GM12878 (cell line): ENCODE measurements at places on chromosomes 5 and 9. TPM values are rescaled to one million over a fixed set of nuclear protein-coding genes. Genes with fewer than 3 reads are reported as not detected.

DNA sequence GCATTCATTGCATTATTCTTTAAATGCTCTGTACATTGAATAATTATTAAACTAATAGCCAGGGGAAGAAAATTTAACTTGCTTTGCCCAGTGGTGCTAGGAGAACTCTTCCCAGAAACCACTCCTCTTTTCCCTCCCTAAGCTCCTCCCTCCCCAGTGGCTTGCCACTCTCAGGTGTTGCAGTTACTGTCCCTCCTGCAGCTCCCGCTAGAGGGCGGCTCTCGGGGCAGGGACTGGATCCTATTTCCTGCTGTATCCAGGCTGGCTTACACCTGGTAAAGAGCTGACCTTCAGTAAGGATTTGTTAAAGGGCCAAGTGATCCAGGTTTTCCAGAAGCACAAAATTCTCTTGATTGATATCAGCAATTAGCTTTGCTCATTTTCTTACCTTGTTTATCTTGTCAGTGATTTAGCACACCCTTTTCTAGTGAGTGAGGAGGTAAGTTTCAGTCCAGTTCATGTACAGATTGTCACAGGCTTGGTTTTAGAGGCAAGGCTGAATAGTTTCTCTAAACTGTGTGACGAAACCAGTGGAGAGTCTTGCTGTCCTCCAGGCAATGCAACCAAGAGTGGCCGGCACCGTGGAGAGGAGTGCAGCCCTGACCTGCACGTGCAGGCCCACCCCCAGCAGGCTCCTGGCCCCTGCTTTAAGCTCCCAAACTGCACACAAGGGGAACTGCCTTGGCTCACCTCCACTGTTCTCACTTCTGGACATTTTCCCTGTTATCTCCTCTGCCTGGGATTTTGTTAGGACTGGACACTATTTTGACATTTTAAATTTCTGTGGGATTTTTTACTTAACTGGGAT lies 423.8 kb downstream of the SPOCK1 start:
- no peaks in the 10 kb centered on the region for H3K36me3 ChIP-seq
- H3K27ac ChIP-seq, result no peak overlapping the region
- H3K4me1 ChIP-seq, result no peaks in the 10 kb centered on the region
- DNase-seq, result no peak
- H3K27me3 ChIP-seq, result no peaks in the 10 kb centered on the region; the same call in 1 of the 2 replicates

TAF11L13 gene
- not detected in 2 replicates for total RNA-seq

POU4F3 gene
- 0.08 TPM in 1 of 2 replicates, not detected in the other for total RNA-seq

GRCh38 chr5:125115195-125115525 lies 368.7 kb upstream of the ZNF608 start:
- no peak overlapping the region for H3K27ac ChIP-seq
- no peak overlapping the region for H3K4me3 ChIP-seq
- H3K36me3 ChIP-seq, result no peaks in the 10 kb centered on the region
- DNase-seq, result no peak
- no peaks in the 10 kb centered on the region for H3K4me1 ChIP-seq
- H3K27me3 ChIP-seq, result no peaks in the 10 kb centered on the region

DNA sequence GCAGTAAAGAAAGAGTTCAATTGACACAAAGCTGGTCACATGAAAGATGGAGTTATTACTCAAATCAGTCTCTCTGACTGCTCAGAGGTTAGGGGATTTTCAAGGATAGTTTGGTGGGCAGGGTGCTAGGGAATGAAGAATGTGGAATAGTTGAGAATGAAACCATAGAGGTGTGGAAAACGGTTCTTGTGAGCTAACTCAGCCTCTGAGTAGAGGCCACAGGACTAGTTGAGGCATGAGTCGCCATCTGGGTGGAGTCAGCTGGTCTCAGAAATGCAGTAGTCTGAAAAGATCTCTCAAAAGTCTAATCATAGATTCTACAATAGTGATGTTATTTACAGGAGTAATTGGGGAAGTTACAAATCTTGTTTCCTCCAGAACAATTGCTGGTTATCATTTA lies 178.9 kb upstream of the SPEF2 start:
- no peaks in the 10 kb centered on the region for H3K4me1 ChIP-seq
- no peak overlapping the region for H3K4me3 ChIP-seq
- H3K27me3 ChIP-seq, result no peaks in the 10 kb centered on the region
- H3K36me3 ChIP-seq, result no peaks in the 10 kb centered on the region

GRCh38 chr9:129939431-129939830 lies 103.6 kb downstream of the FNBP1 start:
- DNase-seq, result no peak
- no peaks in the 10 kb centered on the region for H3K27me3 ChIP-seq
- H3K4me1 ChIP-seq, result peaks cover 24% of the 10 kb centered on the region
- peaks cover 45% of the 10 kb centered on the region for H3K36me3 ChIP-seq

- no peak for DNase-seq
- H3K4me1 ChIP-seq, result peaks cover 15% of the 10 kb centered on the region; the same call in 1 of the 2 replicates
- H3K4me3 ChIP-seq, result no peak overlapping the region
- H3K27me3 ChIP-seq, result no peaks in the 10 kb centered on the region
These were observed 30.5 kb upstream of the IL13 start for GRCh38 chr5:132627470-132627869.

DNA sequence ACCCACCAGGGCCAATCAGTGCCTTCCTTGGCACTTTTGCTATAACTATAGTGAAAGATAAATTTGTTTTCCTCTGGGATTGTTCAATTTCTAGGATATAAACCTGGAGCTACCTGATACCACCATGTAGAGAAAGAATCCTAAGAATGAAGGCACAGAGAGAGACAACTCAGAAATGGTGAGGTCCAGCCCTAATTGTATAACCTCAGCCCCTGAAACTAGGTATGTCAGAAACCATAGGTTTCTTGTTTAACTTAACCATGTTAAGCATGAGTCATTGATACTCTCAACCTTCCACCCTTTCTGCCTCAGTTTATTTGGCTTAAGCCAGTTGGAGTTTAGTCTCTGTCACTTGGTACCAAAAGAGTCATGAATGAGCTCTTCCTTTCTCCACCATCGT lies 4.6 kb upstream of the SPZ1 start:
- DNase-seq, result no peak
- H3K36me3 ChIP-seq, result no peaks in the 10 kb centered on the region
- H3K27ac ChIP-seq, result no peak overlapping the region

- no peaks in the 10 kb centered on the region for H3K36me3 ChIP-seq
- no peaks in the 10 kb centered on the region for H3K27me3 ChIP-seq
- H3K4me3 ChIP-seq, result no peak overlapping the region
- no peak for DNase-seq
- no peak overlapping the region for H3K27ac ChIP-seq
These were observed 61.9 kb upstream of the ITGA1 start for GRCh38 chr5:52725808-52726207.

- H3K27ac ChIP-seq, result no peak overlapping the region
- no peaks in the 10 kb centered on the region for H3K4me1 ChIP-seq
- H3K27me3 ChIP-seq, result no peaks in the 10 kb centered on the region
- H3K36me3 ChIP-seq, result no peaks in the 10 kb centered on the region
- no peak for DNase-seq
- H3K4me3 ChIP-seq, result no peak overlapping the region
These were observed 38.4 kb downstream of the AGTPBP1 start for GRCh38 chr9:85703398-85703797.

GAS1 gene
- total RNA-seq, result not detected in 2 replicates

GRM6 gene
- total RNA-seq, result not detected in 2 replicates

PCDHB2 gene
- 0.13 TPM in 1 of 2 replicates, not detected in the other for total RNA-seq

PGM5 gene
- 0.19 and 0.28 TPM in 2 replicates for total RNA-seq

DNA sequence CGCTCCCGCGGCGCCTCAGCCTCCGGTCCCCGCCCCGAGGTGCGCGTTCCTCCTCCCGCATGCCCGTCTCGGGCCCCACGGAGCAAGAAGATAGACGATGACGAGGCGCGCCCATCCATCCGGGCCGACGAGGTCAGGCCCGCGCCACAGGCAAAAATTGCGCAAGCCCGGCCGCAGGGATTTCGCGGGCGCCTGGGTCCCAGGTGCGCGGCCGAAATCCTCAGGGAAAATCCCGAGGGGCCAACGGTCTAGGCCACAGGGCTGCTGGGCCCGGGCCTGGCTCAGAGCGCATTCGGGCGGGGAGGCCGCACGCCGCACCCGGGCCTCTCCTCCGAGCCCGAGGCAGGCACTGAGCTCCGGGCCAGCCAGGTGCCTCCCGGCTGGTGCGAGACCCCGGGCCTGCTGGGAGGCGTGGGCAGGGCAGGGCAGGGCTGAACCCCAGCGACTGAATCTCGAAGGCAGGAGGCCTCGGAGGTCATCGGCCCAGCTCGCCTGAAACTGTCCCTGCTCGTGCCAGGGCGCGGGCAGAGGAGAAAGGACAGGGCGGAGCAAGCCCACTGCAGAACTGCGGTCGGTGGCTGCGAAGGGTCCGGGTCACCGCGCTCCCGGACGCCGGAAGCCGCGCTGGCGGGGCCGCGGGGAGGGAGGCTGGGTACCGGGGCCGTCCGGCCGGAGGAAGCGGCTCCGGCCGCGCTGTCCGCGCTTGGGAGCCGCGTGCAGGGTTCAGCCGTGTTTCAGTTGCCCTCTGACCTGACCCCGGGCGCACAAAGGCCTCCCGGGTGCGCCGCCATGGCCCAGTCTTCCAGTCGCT lies 66.8 kb downstream of the FOXD1 start:
- peaks cover 14% of the 10 kb centered on the region for H3K27me3 ChIP-seq
- DNase-seq, result no peak
- H3K36me3 ChIP-seq, result no peaks in the 10 kb centered on the region
- no peak overlapping the region for H3K4me3 ChIP-seq
- no peak overlapping the region for H3K27ac ChIP-seq

MLANA gene
- not detected in 2 replicates for total RNA-seq

- H3K27ac ChIP-seq, result no peak overlapping the region
- no peak for DNase-seq
- no peaks in the 10 kb centered on the region; the same call in 1 of the 2 replicates for H3K27me3 ChIP-seq
- no peaks in the 10 kb centered on the region for H3K4me1 ChIP-seq
- H3K36me3 ChIP-seq, result no peaks in the 10 kb centered on the region
These were observed 229.7 kb downstream of the MELK start for GRCh38 chr9:36802201-36802920.

DNA sequence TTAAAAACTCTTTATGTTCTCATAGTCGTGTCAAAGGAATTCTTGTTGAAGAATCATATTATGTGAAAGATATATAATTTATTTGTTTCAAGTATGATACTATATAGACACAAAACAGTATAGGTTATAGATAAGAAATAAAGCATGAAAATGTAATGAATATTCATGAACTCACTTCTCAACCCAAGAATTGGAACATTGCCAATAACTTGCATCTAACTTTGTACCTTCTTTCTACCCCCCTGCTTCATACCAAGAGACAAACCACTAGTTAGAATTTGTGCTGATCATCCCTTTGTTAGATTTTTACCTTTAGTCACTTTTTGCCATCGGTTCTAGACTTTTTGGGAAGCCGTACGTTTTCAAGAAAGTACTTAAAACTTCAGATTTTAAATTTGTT lies 32.6 kb downstream of the HSD17B4 start:
- no peaks in the 10 kb centered on the region for H3K36me3 ChIP-seq
- no peaks in the 10 kb centered on the region for H3K27me3 ChIP-seq
- no peak for DNase-seq
- H3K4me3 ChIP-seq, result no peak overlapping the region
- H3K27ac ChIP-seq, result no peak overlapping the region
- no peaks in the 10 kb centered on the region for H3K4me1 ChIP-seq

DNA sequence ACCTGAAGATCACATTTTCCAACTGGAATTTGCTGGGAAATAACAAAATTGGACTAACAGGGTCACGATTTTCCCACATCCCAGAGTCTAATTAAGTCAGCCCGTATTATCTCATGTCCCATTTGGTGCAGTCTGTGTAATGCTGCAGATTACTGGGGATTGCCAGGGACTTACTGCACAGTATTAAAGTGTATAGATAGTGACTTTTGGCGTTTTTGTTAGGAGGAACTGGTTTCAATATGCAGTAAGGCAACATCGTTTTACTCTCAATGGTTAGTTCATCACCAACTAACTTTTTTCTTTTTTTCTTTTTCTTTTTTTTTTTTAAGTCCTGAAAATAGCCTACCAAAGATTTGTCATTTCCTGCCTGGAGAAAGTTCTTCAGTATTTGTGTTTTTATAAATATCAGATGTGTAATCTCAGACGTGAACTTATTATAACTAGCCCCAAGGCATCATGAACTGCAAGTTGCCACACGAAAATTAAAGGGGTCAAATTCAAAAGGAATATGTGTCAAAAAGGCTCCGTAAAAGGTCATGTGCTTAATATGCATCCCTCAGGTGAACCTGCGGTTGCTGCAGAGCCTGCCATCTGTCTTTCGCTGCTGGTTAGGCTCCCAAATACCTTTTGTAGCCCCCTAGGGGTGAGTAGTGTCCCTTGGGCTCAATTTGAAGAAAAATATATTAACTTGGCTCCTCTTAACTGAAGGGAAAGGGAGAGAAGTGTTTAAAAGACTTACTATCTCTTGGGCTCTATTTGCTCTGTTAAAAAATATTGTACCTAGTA lies 176.7 kb upstream of the ADAMTSL1 start:
- H3K27ac ChIP-seq, result no peak overlapping the region
- DNase-seq, result no peak
- H3K4me3 ChIP-seq, result no peak overlapping the region

- peak overlapping the region; percentile 49 for H3K27ac ChIP-seq
- H3K4me1 ChIP-seq, result peaks cover 10% of the 10 kb centered on the region
- peak overlapping the region; percentile 34; the same call in 1 of the 2 replicates for H3K4me3 ChIP-seq
These were observed 501.5 kb downstream of the DMAC1 start for GRCh38 chr9:7298123-7298522.

FOXD4L6 gene
- total RNA-seq, result not detected in 2 replicates

GRCh38 chr5:31378136-31378535 lies 153.8 kb downstream of the DROSHA start:
- no peaks in the 10 kb centered on the region for H3K36me3 ChIP-seq
- H3K27ac ChIP-seq, result no peak overlapping the region
- DNase-seq, result no peak
- no peak overlapping the region for H3K4me3 ChIP-seq
- H3K4me1 ChIP-seq, result peaks cover 11% of the 10 kb centered on the region
- no peaks in the 10 kb centered on the region for H3K27me3 ChIP-seq

DNA sequence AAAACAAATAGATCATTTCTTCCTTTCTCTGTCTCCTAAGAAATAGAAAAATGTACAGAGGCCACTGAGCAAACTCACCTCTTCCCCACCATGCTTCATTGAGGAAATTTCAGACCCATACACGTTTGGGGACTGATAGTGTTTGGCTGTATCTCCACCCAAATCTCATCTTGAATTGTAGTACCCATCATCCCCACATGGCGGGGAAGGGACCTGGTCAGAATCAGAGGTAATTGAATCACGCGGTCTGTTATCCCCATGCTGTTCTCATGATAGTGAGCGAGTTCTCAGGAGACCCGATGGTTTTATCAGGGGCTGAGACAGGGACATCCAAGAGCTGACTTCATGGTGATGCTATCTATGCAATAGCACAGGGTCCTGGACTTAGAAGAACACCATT lies 1655.8 kb downstream of the MAT2B start:
- H3K4me1 ChIP-seq, result no peaks in the 10 kb centered on the region
- no peaks in the 10 kb centered on the region for H3K27me3 ChIP-seq
- no peak for DNase-seq
- no peak overlapping the region for H3K4me3 ChIP-seq
- no peak overlapping the region for H3K27ac ChIP-seq

LCN1 gene
- total RNA-seq, result not detected in 2 replicates

GRCh38 chr5:89241186-89241585 lies 358.2 kb upstream of the MEF2C start:
- no peak for DNase-seq
- no peaks in the 10 kb centered on the region for H3K27me3 ChIP-seq
- H3K27ac ChIP-seq, result no peak overlapping the region
- no peaks in the 10 kb centered on the region for H3K36me3 ChIP-seq
- no peaks in the 10 kb centered on the region for H3K4me1 ChIP-seq

ZCCHC7 gene
- total RNA-seq, result 45.8 and 49.9 TPM in 2 replicates

GRCh38 chr5:78835176-78835575 lies 149.9 kb downstream of the ARSB start:
- H3K4me3 ChIP-seq, result no peak overlapping the region
- H3K27ac ChIP-seq, result no peak overlapping the region
- no peaks in the 10 kb centered on the region for H3K27me3 ChIP-seq
- no peak for DNase-seq
- H3K36me3 ChIP-seq, result no peaks in the 10 kb centered on the region; the same call in 1 of the 2 replicates

HTR1A gene
- total RNA-seq, result not detected in 2 replicates

OR1Q1 gene
- not detected in 2 replicates for total RNA-seq

- no peak overlapping the region for H3K4me3 ChIP-seq
- peaks cover 12% of the 10 kb centered on the region for H3K4me1 ChIP-seq
- no peak for DNase-seq
These were observed 122.5 kb downstream of the SLC1A3 start for GRCh38 chr5:36728697-36729543.
